ENCODE measurements at places on chromosomes 3 and 15. TPM values are rescaled to one million over a fixed set of nuclear protein-coding genes. Genes with fewer than 3 reads are reported as not detected.

DNA sequence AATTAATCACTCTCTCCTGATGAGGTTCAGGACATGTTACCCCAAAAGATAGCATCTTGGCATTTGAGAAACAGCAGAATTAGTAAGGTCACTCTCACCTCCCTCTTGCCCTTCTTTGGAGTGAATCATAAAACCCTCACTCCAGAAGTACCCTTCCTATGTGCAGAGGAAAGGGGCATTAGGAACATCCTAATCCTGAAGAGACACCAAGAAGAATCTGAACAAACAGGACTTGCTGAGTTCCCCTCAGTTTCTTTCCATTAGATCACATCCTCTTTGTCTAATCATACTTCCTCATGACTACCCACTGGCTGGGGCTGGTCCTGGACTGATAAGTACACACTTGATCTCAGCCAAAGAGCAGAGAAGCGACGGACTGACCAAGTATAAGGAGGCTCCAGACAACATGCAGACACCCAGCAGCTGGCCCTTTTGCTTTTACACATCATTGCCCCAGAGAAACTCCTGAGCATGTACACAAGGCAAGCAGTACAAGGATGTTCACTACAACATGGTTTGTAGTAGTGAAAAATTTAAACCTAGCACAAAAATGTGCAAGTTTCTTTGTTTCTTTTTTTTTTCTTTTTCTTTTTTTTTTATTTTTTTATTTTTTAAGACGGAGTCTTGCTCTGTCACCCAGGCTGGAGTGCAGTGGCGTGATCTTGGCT, 15.0 kb upstream of the TM6SF1 start:
- no peak for DNase-seq

- DNase-seq: no peak
Measured at GRCh38 chr3:41350441-41350840, 151.1 kb downstream of the CTNNB1 start.

DNA sequence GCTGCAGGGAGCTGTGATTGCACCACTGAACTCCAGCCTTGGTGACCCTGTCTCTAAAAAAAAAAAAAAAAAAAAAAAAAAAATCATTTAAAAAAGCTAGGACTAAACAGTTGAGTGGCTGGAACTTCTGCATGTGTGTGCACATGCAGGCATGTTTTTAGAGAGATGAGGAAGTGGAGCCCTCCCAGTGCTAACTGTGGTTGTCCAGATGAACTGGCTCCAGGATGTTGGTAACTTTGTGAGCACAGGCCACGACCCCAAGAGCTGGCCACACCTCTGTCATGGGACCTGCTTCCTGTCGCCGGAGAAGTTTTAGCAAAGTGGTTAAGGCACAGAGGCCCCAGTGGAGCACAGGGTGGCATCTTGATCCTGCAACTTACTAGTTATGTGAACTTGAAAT, 27.0 kb downstream of the CHCHD6 start:
- no peak for DNase-seq

- no peak for DNase-seq
Measured at GRCh38 chr3:49020330-49021212, 1.4 kb upstream of the NDUFAF3 start.

DNA sequence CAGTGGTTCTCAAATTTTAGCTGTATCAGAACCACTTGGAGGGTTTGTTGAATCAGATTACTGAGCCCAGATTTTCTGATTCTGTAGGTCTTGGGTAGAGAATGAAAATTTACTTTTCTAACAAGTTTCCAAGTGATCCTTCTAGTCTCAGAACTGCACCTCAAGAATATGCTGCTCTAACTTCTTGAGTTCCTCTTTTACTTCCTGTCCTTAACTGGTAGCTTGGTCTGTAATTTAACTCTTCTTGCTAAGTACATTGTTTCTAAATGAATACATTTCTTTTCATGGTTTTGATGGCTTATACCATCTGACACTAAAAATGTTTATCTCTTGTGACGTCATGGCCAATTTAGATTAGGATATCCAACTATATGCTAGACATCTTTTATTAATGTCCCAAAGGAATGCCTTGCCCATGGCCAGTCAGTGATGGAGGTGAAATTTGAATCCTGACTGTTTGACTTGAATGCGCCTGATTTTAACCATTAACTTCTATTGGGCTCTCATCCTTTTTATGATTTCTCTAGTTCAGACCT, 262.6 kb upstream of the NAALADL2 start:
- no peak for DNase-seq

DNA sequence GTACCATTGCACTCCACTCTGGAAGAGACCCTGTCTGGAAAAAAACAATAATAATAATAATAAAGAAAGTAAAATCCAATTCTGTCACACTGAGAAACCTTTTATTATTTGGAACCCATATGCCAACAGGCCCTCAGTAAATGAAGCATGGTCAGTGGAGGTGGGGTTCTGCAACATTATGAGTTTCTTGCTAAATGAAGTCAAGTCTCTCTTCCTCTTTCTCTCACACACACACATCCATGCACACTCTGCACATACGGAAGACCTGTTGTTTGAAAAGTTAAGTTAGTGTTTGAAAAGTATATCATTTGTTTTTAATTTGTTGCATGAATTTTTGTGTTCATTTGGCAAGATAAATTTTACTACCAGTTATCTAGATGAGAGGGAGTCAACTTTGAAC, 27.8 kb downstream of the GAP43 start:
- DNase-seq: no peak

DNA sequence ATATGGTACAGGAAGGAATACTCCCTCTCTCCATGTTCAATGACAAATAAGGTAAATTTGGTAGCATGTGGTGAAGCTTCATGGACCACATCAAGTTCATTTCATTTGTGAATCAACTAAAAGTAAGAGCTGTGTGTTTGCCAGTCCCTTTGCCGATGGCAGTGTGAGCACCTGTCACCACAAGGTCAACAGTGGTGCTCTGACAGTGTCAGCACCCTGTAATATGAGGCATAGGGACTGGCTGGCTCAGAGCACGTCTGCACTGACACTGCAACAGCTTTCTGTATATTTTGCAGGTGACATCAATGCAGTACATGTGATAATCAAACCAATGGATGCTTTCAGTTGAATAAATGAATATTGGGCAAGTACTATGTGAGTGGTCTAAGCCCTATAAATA, 852.4 kb downstream of the TUSC7 start:
- DNase-seq: no peak

GRCh38 chr3:54424292-54424691, 301.9 kb downstream of the CACNA2D3 start:
- DNase-seq: no peak

GRCh38 chr3:150583028-150583427, 20.1 kb upstream of the SELENOT start:
- no peak for DNase-seq

DNA sequence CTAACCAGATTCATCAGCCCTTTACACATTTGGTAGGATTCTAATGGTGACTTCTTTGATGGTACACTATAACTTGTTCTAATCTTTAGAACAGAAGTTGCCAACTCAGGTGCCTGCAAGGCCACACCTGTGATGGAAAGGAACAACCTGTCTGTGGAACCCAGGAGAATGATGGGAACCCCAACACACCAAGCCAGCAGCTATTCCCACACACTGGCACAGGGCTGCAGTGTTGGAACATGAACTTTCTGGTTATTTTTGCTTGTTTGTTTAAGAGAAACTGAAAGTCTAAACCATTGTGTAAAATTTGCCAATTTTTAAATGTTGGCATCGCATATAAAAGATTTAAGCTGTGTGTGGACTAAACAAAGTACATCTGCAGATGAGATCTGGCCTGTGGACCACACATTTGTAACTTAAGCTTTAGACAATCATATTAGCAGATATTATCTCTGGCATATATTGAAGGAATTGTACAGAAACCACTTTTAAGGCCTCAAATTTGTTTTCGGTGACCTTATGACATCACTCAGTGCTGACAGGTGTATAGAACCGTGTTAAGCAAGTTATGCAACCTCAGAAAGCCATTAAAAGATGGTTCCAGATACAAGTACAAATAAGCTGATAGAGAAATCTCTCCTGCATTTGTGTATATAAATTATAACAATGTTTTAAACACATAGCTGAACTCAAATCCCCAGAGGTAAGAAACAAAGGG, 242.9 kb downstream of the SLC9A9 start:
- DNase-seq: no peak

DNA sequence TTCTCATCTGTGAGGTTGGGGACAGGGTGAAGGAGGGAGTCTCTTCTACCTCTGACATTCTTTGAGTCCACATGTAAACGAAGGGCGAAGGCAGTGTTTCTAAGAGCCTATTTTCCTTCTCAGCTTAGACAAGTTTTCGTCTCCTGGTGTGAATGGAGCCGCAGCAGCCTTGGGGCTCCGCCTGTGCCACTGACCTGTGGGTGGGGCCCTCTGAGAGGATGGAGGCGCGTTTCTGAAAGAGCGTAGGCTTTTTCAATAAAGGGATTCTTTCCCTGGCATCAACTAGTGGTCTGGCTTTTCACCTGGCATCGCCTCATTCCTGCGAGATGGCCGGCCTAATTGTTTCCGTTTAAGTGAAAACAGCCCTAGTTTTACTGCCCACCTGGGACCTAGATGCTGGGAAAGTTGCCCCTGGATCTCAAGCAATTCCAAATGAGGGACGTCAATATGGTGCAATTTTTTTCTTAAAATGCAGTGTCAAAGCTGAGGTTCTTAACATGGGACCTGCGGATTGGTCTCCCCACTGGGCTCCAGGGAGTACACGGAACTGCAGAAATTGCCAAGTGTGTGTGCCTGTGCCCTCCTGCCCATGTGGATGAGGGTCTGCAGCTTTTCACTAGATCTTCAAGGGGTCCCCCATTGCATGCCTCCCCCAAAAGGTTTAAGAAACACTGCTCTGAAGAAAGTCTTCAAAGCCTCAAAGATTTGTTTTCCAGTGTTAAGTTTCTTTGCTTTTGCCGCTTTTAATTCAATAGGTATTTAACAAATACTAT, 958 bp downstream of the GLDN start:
- no peak for DNase-seq

DNA sequence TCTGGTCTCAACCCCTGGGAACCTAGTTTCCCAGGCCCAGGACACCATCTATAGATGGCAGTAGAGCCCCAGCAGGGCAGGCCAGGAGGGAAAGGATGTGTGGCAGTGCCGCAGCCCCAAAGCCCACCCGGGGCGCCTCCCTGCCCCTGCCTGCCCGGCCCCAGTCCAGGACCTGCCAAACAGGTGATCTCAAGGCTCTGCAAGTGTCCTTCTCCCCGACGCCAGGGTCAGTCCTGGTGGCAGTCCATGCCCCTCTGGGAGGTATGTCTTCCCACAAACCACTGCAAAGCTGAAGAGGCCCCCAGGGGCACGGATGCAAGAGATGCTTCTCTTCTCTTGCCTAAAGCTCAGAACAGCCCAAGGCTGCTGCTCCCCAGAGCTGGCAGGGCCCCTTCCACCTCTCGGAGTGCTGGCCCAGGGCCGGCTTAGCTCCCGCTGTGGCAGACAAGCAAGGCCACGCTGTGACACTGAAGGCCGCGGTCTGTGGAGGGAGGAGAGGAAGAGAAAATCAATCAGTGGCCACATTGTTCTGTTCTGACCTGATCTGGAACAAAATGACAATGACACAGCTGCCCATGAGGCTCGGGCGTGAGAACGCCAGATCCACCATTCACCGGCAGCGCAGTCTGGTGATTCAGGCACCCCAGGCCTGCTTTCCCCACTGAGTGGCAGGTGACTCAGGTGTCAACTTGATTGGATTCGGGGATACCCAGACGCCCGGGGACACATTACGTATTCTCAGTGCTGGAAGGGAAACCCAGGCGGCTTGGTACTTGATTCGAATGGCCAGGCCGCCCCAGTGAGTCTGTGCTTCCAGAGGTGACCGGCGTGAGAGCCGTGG, 34.0 kb downstream of the KLHL25 start:
- no peak for DNase-seq

- DNase-seq: no peak
Measured at GRCh38 chr3:149575961-149576564, 81.8 kb downstream of the WWTR1 start.

- DNase-seq: no peak
Measured at GRCh38 chr3:187967993-187968392, 186.0 kb upstream of the LPP start.

DNA sequence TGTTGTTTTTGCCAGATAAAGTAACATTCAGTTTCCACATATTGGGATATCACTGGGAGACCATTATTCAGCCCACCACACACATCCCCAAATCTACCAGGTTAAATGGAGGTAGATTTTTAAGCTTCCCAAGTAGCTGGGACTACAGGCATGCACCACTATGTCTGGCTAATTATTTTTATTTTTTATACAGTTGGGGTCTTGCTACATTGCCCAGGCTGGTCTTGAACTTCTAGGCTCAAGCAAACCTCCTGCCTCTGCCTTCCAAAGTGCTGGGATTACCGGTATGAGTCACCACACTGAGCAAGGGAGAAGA, 96.6 kb upstream of the CHD2 start:
- no peak for DNase-seq

GRCh38 chr15:69016021-69016595, 1.6 kb downstream of the NOX5 start:
- no peak for DNase-seq

The EPHB1 gene
- total RNA-seq: 23.3 TPM

The SEMA7A gene
- 61.8 TPM for total RNA-seq

The SCAMP5 gene
- total RNA-seq: 220 TPM

The GRAMD2A gene
- 5.8 TPM for total RNA-seq
